ENCODE measurements at places on chromosomes 2 and 18.

GRCh38 chr2:172745636-172746035 is 10.0 kb downstream of the RAPGEF4 start:
- no peak for DNase-seq

- no peak for DNase-seq
Measured at GRCh38 chr2:240812721-240813120, 7.3 kb downstream of the KIF1A start.

- no peak for DNase-seq
Measured at GRCh38 chr2:176747506-176747905, 465.1 kb upstream of the HNRNPA3 start.

DNA sequence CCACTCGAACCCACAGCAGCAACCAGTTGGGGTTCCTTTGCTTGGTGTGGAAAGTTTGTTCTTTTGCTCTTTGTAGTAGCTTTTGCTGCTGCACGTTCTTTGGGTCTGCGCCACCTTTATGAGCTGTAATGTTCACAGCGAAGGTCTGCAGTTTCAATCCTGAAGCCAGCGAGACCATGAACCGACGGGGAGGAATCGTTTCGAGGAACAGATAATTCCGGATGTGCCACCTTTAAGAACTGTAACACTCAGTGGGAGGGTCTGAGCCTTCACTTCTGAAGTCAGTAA is 14.3 kb downstream of the GPR17 start:
- no peak for DNase-seq

GRCh38 chr18:12975488-12975887 is 15.7 kb upstream of the CEP192 start:
- DNase-seq, result no peak

- no peak for DNase-seq
Measured at GRCh38 chr2:179017773-179018357, 32.1 kb downstream of the CCDC141 start.

DNA sequence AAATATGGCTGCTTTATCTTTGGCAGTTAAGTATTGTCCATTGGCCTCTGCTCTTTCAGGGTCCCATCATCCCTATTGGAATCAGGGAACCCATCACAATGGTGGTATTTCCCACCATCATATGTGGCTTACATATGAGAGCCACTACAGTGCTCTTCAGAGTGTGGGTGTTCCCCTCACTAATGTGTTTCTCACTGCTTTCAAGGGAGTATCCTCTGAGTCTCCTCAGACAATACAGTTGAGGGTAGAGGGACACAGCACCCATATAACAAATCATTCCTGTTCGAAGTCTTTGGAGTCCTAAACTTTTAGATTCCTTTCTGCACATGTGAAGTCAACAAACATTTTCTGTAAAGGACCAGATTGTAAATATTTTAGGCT is 48.8 kb upstream of the DNAJC10 start:
- no peak for DNase-seq

DNA sequence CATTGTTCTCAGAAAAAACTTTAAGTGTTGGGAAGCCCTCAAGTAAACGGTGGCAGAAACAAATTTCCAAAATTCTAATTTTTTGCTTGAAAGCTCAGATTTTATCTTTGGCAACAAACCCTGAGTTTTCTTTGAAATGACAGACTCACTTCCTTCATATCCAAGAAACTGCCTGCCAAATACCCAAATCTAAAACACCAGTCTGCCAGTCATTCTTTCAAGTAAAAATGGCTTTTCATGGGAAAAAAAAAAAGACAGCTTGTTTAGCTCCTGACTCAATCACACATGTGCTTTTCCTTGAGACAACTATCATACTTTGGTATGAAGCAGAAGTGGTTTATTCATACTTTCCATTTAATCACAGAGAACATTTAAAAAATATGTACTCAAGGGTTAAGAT is 40.6 kb upstream of the CSRNP3 start:
- no peak for DNase-seq

GRCh38 chr2:128635361-128635900 is 316.8 kb upstream of the HS6ST1 start:
- no peak for DNase-seq

DNA sequence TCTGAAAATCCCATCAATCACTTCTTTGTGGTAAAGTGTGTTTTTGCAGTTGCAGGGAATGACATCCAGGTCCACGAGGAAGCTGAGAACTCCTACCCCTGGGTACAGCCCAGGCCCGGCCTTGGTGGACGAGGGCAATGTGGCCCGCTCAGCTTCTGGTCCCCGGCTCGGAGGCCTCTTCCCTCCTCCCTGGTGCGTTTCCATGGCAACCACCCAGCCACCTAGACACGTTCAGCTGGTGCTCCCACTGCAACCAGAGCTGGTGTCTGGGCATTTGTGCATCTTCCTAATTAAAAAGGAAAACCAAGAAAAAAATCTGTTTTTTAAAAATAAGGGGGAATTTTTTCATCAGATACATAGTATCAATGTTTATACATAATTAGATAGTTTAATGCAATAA is 603.6 kb upstream of the SALL3 start:
- DNase-seq, result no peak

GRCh38 chr2:99899882-99900281 is 242.5 kb downstream of the AFF3 start:
- no peak for DNase-seq

- DNase-seq, result no peak
Measured at GRCh38 chr18:26519114-26519513, 29.2 kb downstream of the KCTD1 start.

DNA sequence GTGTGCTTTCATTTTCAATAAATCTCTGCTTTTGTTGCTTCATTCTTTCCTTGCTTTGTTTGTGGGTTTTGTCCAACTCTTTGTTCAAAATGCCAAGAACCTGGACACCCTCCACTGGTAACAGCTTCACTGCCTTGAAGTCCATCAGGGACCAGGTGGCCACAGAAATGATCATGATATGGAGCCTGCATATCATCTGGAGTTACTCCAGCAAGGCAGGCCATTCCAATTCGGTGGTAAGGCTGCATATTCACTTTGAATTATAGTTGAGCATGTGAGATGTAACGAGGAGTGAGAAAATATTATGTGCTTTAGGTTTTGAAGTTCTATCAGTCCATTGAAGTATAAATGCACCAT is 26.3 kb upstream of the SPATA3 start:
- no peak for DNase-seq

GRCh38 chr2:135320465-135321355 is 210.3 kb downstream of the ZRANB3 start:
- no peak for DNase-seq

DNA sequence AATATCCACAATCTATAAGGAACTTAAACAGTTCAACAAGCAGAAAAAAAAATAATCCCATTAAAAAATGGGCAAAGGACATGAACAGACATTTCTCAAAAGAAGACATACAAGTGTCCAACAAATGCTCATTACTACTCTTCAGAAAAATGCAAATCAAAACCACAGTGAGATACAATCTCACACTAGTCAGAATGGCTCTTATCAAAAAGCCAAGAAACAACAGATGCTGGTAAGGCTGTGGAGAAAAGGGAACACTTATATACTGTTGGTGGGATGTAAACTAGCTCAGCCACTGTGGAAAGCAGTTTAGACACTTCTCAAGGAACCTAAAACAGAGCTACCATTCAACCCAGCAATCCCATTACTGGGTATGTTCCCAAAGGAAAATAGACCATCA is 7.2 kb upstream of the CRYGB start:
- no peak for DNase-seq

Measured in stimulated activated CD8-positive, alpha-beta memory T cell treated with anti-CD3 and anti-CD28 coated beads, Interleukin-12 subunit alpha, Interleukin-12 subunit beta, amount 100 ng/mL, for 1 hour (primary cell).